ENCODE measurements at places on chromosomes 16 and 17. TPM values are rescaled to one million over a fixed set of nuclear protein-coding genes. Genes with fewer than 3 reads are reported as not detected.

The IFT20 gene
- polyA plus RNA-seq: 54.5 TPM

The KIF2B gene
- polyA plus RNA-seq: not detected

The MYH13 gene
- 0.27 TPM for polyA plus RNA-seq

The UMOD gene
- polyA plus RNA-seq: 223 TPM

- DNase-seq: no peak
Observed at GRCh38 chr17:13765701-13766100, 164.0 kb upstream of the HS3ST3A1 start.

DNA sequence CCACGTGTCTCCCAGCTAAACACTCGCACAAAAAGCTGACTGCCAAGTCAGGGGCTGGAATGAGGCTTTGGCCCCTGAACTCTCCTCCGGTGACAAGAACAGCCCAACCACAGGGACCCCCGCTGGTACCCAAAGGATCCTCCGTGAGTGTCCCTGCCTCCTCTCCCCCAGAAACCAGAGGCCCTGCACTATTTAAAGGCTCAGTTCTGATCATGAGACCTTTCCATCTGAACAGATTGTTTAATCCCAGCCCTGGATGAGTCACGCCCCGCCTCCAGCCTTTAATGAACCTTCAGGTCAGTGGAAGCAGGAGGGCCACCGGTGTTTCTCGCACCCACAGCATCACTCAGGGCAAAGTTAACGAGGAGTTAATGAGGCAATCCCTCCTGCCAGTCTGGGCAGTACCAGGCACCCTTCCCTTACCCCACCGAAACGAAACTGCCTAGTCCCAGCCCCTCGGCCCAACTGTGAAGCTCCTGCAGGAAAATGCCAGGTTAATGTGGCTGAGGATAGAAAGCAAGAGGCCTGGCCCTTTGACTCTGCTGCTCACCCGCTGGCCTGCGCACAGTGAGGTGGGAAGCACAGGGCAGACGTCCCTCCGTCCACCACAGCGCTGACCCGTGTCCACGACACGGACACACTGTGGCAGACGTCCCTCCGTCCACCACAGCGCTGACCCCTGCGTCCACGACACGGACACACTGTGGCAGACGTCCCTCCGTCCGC, 32.4 kb downstream of the TIMM22 start:
- DNase-seq: no peak

DNA sequence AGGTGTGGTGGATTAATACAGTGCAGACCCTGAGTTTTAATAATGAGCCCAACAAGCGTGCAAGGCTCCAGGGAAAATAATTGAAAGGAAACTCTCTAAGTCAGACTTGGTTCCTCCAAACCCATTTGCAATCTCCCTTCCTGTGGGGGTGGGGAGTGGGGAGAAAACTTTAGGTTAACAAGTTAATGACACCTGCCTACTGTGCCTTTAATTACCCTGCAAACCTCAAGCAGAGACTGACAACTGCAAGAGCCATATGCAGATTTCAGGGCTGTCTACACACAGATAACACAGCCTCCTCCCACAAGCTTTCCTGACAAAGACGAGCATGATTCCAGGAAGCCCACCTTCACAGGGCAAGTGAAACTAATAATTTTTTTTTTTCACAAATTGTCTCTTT, 359.3 kb downstream of the HS3ST4 start:
- DNase-seq: no peak

All from left renal pelvis (tissue), 4 donors.